Left ventricle myocardium inferior (tissue), 1 donor: ENCODE measurements at places on chromosomes 5 and 9. TPM values are rescaled to one million over a fixed set of nuclear protein-coding genes. Genes with fewer than 3 reads are reported as not detected.

Gene PCDHGA6
- 5.6 TPM for total RNA-seq

Gene LHX3
- total RNA-seq = not detected

Gene COL27A1
- total RNA-seq = 6.4 TPM

Gene FBN2
- 34.1 TPM for total RNA-seq

Gene SAXO1
- 0.03 TPM for total RNA-seq

DNA sequence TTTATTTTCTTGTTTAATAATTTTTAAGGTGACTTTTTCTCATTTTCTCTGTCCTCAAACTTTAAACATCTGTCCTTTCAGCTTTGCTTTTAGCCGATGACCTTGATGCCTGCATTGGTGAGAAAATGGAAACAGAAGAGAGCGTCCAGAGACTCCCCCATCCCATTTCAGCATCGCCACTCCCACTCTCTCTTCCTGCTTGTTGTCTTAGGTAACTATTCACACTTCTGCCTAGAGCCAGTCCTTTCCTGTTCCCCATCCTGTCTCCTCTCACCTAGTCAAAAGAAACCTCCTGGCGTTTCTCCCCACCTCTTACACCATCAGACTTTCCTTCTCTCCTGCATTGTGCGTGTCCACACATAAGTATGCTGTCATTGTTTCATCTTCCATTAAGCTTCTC is 124.6 kb downstream of the MAST4 start:
- no peak overlapping the region for H3K4me3 ChIP-seq
- no peak for DNase-seq
- H3K27me3 ChIP-seq = no peaks in the 10 kb centered on the region
- no peak overlapping the region for H3K27ac ChIP-seq
- peaks cover 30% of the 10 kb centered on the region for H3K4me1 ChIP-seq
- H3K36me3 ChIP-seq = no peaks in the 10 kb centered on the region

DNA sequence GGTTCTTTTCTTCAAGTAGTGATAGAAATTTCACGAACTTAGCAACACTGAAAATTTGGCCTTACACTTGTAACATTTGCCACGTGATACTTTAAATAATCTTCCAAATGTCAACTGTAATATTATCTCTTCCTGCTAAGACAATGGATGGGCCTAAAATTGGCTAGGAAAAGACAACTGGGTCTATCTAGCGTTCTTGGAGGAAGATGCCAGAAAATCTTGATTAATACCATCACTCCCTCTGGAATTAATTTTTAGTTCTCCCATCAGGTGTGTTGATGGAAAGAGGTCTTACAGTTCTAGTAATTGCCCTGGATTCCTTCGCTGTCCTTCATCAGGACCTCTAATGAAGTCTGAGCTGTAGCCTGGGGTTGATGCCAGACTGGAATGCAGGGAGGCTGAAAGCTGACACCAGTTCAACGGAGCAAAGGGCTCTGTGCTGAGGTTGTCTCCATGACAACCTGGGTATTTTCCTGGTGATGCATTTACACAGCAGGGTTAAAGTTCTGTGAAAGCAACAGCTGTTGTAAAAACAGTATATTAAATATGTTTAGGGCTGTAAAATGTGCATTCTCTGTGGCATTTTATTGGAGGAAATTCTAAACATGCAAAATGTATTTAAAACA is 92.3 kb downstream of the GAS1 start:
- no peaks in the 10 kb centered on the region for H3K36me3 ChIP-seq
- H3K27ac ChIP-seq = no peak overlapping the region
- no peak for DNase-seq
- no peak overlapping the region for H3K4me3 ChIP-seq

- H3K27me3 ChIP-seq = no peaks in the 10 kb centered on the region
- H3K4me1 ChIP-seq = peaks cover 5% of the 10 kb centered on the region
- H3K27ac ChIP-seq = no peak overlapping the region
- H3K36me3 ChIP-seq = no peaks in the 10 kb centered on the region
- no peak for DNase-seq
- H3K4me3 ChIP-seq = no peak overlapping the region
Observed at GRCh38 chr5:40223884-40224402, 455.8 kb upstream of the PTGER4 start.

GRCh38 chr9:75927356-75927755 is 36.9 kb downstream of the PCSK5 start:
- no peaks in the 10 kb centered on the region for H3K27me3 ChIP-seq
- no peak for DNase-seq
- H3K4me1 ChIP-seq = peaks cover 13% of the 10 kb centered on the region
- no peak overlapping the region for H3K27ac ChIP-seq
- no peak overlapping the region for H3K4me3 ChIP-seq

- peaks cover 41% of the 10 kb centered on the region for H3K27me3 ChIP-seq
- peaks cover 32% of the 10 kb centered on the region for H3K4me1 ChIP-seq
- peak; percentile 58 for DNase-seq
- H3K27ac ChIP-seq = peak overlapping the region; percentile 85
- H3K4me3 ChIP-seq = no peak overlapping the region
Observed at GRCh38 chr9:85521371-85522197, 220.2 kb downstream of the AGTPBP1 start.

DNA sequence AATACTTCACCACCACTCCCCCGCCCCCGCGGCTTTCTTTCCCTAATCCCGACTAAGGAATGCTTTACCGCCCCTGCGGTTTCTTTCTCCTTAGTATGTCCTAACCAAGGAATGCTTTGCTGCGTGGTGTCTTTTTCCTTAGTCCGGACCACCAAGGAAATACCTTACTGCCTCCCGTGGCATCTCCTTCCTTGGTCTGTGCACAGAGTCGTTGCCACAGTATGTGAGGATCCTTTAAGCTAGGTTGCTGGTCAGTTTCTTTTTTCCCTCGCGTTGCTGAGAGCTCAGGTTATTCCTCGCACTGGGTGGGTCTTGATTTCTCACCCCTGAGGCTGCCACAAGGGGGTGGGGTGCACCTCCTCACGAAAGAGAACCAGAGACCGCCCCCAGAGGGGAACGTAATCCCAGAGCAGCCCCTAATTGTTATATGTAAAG is 309.4 kb downstream of the NR3C1 start:
- H3K27me3 ChIP-seq = no peaks in the 10 kb centered on the region
- no peak for DNase-seq
- H3K4me3 ChIP-seq = peak overlapping the region; percentile 35
- no peaks in the 10 kb centered on the region for H3K4me1 ChIP-seq

DNA sequence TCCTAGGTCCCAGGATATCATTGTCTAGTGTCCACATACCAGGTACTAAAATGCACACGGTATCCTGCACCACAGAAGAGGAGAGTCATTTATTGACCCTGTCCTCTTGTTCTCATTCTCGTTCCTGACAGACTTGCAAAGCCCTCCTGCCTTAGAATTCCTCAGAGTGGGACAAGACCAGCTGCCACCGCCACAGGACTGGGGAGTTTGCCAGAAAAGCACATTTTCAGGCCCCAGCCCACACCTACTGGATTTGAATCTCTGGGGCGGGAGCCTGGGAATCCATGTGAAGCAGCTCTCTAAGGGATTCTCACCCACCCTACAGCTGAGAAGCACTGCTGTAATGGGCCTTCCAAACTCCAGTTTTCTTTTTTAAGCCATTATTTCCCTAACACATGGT is 68.0 kb upstream of the FANCC start:
- peaks cover 28% of the 10 kb centered on the region for H3K27me3 ChIP-seq
- no peak overlapping the region for H3K4me3 ChIP-seq
- H3K36me3 ChIP-seq = no peaks in the 10 kb centered on the region
- H3K27ac ChIP-seq = no peak overlapping the region

- H3K27me3 ChIP-seq = no peaks in the 10 kb centered on the region
- H3K36me3 ChIP-seq = no peaks in the 10 kb centered on the region
- DNase-seq = no peak
- no peak overlapping the region for H3K4me3 ChIP-seq
- H3K4me1 ChIP-seq = peaks cover 81% of the 10 kb centered on the region
- peak overlapping the region; percentile 91 for H3K27ac ChIP-seq
Observed at GRCh38 chr5:146068977-146069779, 36.2 kb downstream of the PLAC8L1 start.

DNA sequence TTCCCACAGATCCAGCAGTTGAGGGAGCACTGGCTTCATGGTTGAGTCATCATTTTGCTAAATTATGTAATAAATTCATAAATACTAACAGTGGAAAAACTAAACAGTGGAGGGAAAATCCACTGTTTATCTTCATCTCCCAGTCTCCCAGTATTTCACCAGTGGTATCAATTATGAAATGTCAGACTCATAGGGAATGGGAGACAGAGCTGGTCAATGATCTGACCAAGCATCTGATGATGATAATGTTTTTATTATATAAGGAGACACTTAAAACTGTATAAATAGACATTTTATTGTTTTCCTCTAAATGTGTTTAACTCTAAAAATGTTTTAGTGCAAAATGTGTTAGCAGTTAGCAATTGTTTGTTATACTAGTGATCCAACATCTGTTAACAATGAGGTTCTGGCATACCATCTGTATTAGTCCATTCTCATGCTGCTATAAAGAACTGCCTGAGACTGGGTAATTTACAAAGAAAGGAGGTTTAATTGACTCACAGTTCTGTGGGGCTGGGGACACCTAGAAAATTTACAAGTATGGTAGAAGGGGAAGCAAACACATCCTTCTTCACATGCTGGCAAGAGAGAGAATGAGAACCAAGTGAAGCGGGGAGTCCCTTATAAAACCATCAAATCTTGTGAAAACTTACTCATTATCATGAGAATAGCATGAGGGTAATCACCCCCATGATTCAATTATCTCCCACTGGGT is 11.8 kb upstream of the REEP5 start:
- no peak overlapping the region for H3K27ac ChIP-seq
- H3K27me3 ChIP-seq = no peaks in the 10 kb centered on the region
- no peak for DNase-seq
- H3K4me1 ChIP-seq = peaks cover 13% of the 10 kb centered on the region

- no peaks in the 10 kb centered on the region for H3K4me1 ChIP-seq
- no peaks in the 10 kb centered on the region for H3K27me3 ChIP-seq
- H3K27ac ChIP-seq = no peak overlapping the region
- H3K36me3 ChIP-seq = no peaks in the 10 kb centered on the region
- DNase-seq = no peak
- H3K4me3 ChIP-seq = no peak overlapping the region
Observed at GRCh38 chr5:27341342-27341741, 303.0 kb upstream of the CDH9 start.

- H3K36me3 ChIP-seq = peaks cover 24% of the 10 kb centered on the region
- H3K27me3 ChIP-seq = no peaks in the 10 kb centered on the region
- no peak overlapping the region for H3K4me3 ChIP-seq
- H3K4me1 ChIP-seq = peaks cover 95% of the 10 kb centered on the region
- H3K27ac ChIP-seq = peak overlapping the region; percentile 92
Observed at GRCh38 chr5:140245341-140245740, 57.6 kb downstream of the PFDN1 start.

DNA sequence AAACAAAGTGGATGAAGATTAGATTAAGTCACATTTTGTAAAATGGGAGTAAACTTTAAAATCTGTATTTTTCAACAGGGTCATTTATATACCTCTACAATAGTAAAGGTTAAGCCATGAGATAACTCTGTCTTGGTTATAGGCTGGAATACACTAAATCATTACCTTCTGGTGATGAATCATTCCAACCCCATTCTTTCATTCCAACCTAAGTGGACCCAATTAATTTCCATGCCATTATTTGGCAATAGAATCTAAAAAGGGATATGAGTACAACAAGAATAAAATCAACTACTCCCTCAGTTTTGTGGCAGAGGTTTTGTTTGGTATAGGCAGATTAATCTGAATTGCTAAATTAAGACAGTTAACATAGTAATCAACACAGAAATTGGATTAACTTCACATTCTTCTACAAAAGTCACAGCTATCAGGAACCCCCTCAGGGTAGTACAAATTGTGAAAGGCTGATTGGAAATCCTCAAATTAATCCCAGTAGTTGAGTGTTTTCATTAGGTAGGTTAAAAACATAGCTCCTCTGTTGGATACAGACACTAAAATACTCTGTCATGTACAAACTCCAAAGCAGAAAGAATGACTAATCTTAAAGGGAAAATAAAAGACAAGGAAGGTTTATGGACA is 54.2 kb downstream of the ELAVL2 start:
- no peak overlapping the region for H3K4me3 ChIP-seq
- DNase-seq = no peak
- H3K27me3 ChIP-seq = no peaks in the 10 kb centered on the region
- peaks cover 5% of the 10 kb centered on the region for H3K4me1 ChIP-seq

- no peak overlapping the region for H3K27ac ChIP-seq
- H3K27me3 ChIP-seq = no peaks in the 10 kb centered on the region
- peaks cover 9% of the 10 kb centered on the region for H3K36me3 ChIP-seq
- no peak overlapping the region for H3K4me3 ChIP-seq
- no peak for DNase-seq
- H3K4me1 ChIP-seq = no peaks in the 10 kb centered on the region
Observed at GRCh38 chr9:17330097-17330496, 195.3 kb downstream of the CNTLN start.

DNA sequence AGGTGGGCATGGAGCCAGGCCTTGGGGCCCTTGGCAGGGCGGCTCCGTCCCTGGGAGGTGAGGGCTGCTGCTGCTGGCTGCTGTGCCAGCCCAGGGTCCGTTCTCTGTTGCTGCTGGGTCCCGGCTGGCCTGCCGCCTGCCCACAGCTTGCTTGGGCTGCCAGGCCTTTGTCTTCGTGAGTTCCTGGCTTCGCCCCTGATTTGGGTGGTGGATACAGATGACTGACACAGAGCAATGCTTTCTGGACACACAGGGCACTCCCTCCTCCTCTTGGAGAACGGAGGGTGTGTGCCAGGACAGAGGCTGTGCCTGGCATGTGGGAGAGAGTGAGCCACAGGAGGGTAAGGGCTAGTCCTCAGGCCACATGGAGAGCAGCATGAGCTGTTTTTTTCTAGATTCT is 166.1 kb downstream of the MACROH2A1 start:
- H3K27ac ChIP-seq = no peak overlapping the region
- H3K4me3 ChIP-seq = no peak overlapping the region
- H3K4me1 ChIP-seq = peaks cover 17% of the 10 kb centered on the region
- no peak for DNase-seq
- H3K36me3 ChIP-seq = no peaks in the 10 kb centered on the region

GRCh38 chr5:71924325-71924724 is 182.9 kb upstream of the MAP1B start:
- H3K4me3 ChIP-seq = no peak overlapping the region
- H3K4me1 ChIP-seq = peaks cover 38% of the 10 kb centered on the region
- no peaks in the 10 kb centered on the region for H3K27me3 ChIP-seq
- DNase-seq = no peak
- H3K27ac ChIP-seq = peak overlapping the region; percentile 56
- no peaks in the 10 kb centered on the region for H3K36me3 ChIP-seq
